GM12878 (cell line): ENCODE measurements at places on chromosomes 2 and 18.
A peak's percentile ranks its signal among the peaks of the same experiment; 100 is the strongest.

GRCh38 chr18:23932385-23933067, 82.0 kb upstream of the TTC39C start:
- no peak for DNase-seq
- no peak overlapping the region for H3K4me3 ChIP-seq

DNA sequence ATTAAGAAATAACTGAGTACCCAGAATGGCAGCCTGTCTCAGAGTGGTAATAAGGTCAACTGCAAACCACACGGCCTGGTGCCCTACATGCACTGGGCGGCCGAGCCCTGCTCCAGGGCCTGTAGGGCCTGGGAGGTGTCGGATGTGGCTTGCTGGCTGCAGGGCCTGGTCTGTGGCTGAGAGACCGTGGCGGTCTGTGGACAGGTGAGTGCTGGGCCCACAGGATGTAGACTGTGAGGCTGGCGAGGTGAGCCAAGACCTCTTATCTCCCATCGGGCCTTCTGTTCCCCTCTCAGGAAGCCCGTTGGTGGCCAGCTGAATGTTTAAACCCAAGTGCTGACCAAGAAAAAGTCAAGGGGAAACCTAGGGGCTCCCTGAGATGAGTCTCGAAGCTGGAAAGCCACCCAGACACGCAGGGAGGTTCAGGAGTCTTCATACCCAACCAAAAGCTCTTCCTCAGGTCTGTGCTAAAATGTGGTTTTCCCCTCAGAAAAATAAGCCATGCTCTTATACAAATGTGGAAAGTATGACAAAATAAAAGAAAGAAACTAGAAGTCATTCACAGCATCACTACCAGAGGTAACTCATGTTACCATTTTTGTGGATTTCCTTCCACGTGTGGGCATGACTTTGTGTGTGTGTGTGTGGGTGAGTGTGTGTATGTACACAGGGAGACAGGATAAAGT, 47.7 kb upstream of the CTDP1 start:
- no peak for DNase-seq
- H3K36me3 ChIP-seq: no peaks in the 10 kb centered on the region
- H3K4me3 ChIP-seq: no peak overlapping the region
- H3K27me3 ChIP-seq: no peaks in the 10 kb centered on the region
- no peak overlapping the region for H3K27ac ChIP-seq

GRCh38 chr2:100042562-100042961, 99.8 kb downstream of the AFF3 start:
- H3K27ac ChIP-seq: no peak overlapping the region
- peaks cover 3% of the 10 kb centered on the region; the same call in 1 of the 2 replicates for H3K4me1 ChIP-seq
- no peaks in the 10 kb centered on the region for H3K36me3 ChIP-seq

GRCh38 chr2:9139491-9140443, 66.8 kb upstream of the ASAP2 start:
- H3K36me3 ChIP-seq: no peaks in the 10 kb centered on the region
- H3K27me3 ChIP-seq: no peaks in the 10 kb centered on the region; the same call in 1 of the 2 replicates
- H3K4me3 ChIP-seq: no peak overlapping the region
- H3K4me1 ChIP-seq: no peaks in the 10 kb centered on the region

DNA sequence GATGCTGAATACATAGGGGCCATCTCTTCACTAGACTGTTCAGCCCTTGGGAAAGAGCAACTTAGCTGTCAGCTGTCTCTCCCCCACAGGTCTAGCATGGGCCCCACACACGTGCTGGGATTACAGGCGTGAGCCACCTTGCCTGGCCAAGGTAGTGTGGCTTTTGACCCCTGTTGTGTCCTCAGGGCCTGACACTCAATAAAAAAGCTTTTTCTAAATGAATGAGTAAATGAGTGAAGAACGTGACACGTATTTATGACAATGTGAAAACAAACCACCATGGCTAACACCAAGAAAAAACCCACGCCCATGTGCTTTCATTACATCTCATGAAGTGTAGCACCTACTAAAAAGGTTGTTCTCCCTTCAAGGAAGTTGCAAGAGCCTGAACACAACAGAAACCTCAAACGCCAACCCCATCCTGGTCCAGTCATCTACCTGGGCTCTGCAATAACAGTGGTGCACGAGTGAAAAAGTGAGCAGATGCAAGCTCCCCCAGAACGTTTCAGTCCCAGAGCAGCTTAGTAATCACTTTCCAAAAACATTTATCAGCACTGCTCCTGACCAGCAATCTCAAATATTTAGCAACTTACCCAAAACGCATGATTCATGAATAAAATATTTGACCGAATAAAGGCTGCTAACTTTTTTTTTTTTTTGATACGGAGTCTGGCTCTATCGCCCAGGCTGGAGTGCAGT, 3.4 kb downstream of the WDFY1 start:
- peak overlapping the region; percentile 70 for H3K27ac ChIP-seq
- H3K36me3 ChIP-seq: no peaks in the 10 kb centered on the region
- H3K4me3 ChIP-seq: 0 out of 2 replicates have a peak overlapping the region, but pooled peaks have one; percentile 2
- peaks cover 18% of the 10 kb centered on the region for H3K4me1 ChIP-seq

- no peaks in the 10 kb centered on the region for H3K27me3 ChIP-seq
- no peaks in the 10 kb centered on the region for H3K4me1 ChIP-seq
- no peak for DNase-seq
- H3K4me3 ChIP-seq: no peak overlapping the region
- H3K36me3 ChIP-seq: no peaks in the 10 kb centered on the region
Measured at GRCh38 chr2:154120706-154121105, 249.0 kb downstream of the GALNT13 start.
